Right lung (tissue), 10 donors: ENCODE measurements at places on chromosomes 12 and 14. TPM values are rescaled to one million over a fixed set of nuclear protein-coding genes. Genes with fewer than 3 reads are reported as not detected.
A peak's percentile ranks its signal among the peaks of the same experiment; 100 is the strongest.

- DNase-seq, result no peak
Observed at GRCh38 chr14:105420974-105421674, 1.5 kb downstream of the MTA1 start.

GRCh38 chr12:127550271-127550670 is 716.7 kb upstream of the TMEM132C start:
- no peak for DNase-seq

DNA sequence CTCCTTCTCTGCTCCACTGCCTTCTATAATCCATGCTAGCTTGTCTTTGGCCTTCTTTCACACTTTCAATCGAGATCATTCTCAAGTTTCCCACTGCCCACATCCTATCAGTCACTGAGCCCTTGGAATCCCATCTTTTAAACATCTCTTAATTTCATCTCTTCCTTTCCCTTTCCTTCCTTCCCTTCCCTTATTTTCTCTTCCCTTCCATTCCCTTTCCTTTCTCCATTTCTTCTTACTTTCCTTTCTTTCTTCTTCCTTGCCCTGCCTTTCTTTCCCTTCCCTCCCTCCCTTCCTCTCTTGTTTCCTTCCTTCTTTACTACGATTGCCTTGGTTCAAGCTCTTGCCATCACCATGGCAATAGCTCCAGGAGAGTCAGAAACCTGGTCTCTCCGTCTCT is 183.8 kb downstream of the EMP1 start:
- no peak for DNase-seq

GRCh38 chr12:1377117-1377516 is 217.3 kb downstream of the FBXL14 start:
- DNase-seq, result no peak

GRCh38 chr12:19624491-19624890 is 185.2 kb downstream of the AEBP2 start:
- DNase-seq, result no peak

DNA sequence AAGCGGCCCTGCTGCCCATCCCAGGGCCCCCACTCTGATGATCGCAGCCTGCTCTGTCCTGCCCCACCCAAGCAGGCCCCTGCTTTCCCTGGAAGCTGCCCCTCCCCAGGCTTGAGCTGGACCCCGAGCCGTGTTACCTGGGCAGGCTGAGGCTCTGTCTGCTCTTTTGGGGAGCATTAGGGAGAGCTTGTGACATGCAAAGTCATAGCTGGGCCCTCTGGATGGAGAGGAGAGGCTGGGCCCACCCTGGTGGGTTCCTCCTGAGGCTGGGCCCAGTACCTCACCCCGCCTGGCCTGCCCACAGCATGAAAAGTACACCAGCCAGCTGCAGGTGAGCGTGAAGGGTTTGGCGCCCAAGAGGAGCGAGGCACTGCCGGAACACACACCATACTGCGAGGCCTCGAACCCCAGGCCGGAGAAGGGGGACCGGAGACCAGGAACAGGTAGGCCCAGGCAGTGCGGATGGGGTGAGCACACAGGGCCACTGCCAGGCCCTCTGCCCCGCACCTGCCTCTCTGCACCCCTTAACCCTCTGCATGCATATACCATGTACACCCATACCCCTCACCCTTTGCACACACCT is 15.0 kb downstream of the CEP170B start:
- no peak for DNase-seq

GRCh38 chr12:55142669-55143565 is 16.7 kb downstream of the OR9K2 start:
- DNase-seq, result peak; percentile 11

DNA sequence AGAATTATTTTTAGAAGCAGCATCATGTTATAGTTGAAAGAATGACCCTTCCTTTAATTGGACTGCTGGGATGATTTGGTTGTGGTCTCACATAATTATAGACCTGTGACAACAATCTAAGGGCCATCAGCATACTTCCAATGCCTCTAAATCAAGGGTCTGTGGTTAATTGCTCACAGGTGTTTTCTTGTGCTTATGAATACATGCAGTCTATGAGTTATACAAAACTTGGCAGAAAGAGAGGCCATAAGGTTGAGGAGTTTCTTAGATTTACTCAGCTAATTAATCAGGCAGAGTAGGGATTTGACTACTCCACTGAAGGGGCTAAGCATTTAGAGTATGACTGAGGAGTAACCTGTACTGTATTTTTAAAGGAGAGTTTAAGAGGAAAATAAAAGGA is 37.0 kb upstream of the FRMD6 start:
- DNase-seq, result no peak

GRCh38 chr12:120685522-120685921 is 1.4 kb upstream of the MLEC start:
- no peak for DNase-seq

GRCh38 chr12:65952737-65953209 is 128.5 kb downstream of the HMGA2 start:
- no peak for DNase-seq

GRCh38 chr12:47849261-47849660 is 29.6 kb upstream of the HDAC7 start:
- no peak for DNase-seq

GRCh38 chr14:72782817-72783216 is 111.1 kb downstream of the DPF3 start:
- DNase-seq, result no peak

- no peak for DNase-seq
Observed at GRCh38 chr14:77043984-77044485, 15.5 kb upstream of the IRF2BPL start.

GRCh38 chr12:30732954-30733637 is 21.7 kb downstream of the CAPRIN2 start:
- no peak for DNase-seq

DNA sequence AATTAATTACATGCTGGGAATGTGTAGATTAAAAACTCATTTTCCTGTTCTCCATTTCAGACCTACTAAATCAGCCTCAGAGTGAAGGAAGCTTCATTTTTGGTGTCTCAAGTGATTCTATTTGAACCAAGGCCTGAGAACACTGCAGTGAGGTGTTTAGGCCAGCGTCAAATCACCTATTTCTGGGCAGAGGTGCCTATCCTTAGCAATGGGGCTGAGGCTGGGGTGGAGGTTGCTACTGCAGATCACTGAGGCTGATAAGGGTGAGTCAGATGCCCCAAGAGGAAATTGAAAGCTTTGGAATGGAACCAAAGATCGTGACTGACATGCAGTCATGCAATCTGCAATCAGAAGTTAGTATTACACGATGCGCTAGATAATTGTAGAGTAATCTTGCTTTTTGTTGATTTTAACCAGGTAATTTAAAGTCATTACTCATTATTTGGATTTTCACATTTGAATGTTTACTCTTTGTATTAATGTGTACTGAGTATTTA is 4.4 kb downstream of the TXNRD1 start:
- DNase-seq, result no peak

GRCh38 chr12:89920866-89921265 is 212.2 kb upstream of the ATP2B1 start:
- no peak for DNase-seq

GRCh38 chr12:47904713-47905709 is at the start of gene VDR:
Gene VDR, minus strand, starts transcription at chr12:47904994. Its CDS starts 25,881 bp downstream, at chr12:47879113.
- DNase-seq, result peak; percentile 61

- no peak for DNase-seq
Observed at GRCh38 chr14:50773632-50774541, 57.1 kb downstream of the NIN start.

HOTAIR gene
- not detected for polyA plus RNA-seq

KLHDC2 gene
- 125 TPM for polyA plus RNA-seq

SLC7A8 gene
- 140 TPM for polyA plus RNA-seq

GCH1 gene
- 8.1 TPM for polyA plus RNA-seq

TGFB3 gene
- polyA plus RNA-seq, result 183 TPM

OR6C2 gene
- polyA plus RNA-seq, result not detected

TEP1 gene
- polyA plus RNA-seq, result 20.6 TPM

EIF2S3B gene
- 12.0 TPM for polyA plus RNA-seq

CLEC2B gene
- 24.1 TPM for polyA plus RNA-seq
